ENCODE measurements at places on chromosomes 1 and 21. TPM values are rescaled to one million over a fixed set of nuclear protein-coding genes. Genes with fewer than 3 reads are reported as not detected.

- H3K4me1 ChIP-seq, result peaks cover 10% of the 10 kb centered on the region
- H3K36me3 ChIP-seq, result peaks cover 4% of the 10 kb centered on the region
- no peak overlapping the region for H3K27ac ChIP-seq
- H3K27me3 ChIP-seq, result peaks cover 33% of the 10 kb centered on the region
Observed at GRCh38 chr1:71037829-71038620, 9.6 kb downstream of the PTGER3 start.

GRCh38 chr1:232744847-232745246 is 60.4 kb upstream of the MAP10 start:
- H3K36me3 ChIP-seq, result peaks cover 11% of the 10 kb centered on the region
- H3K4me3 ChIP-seq, result no peak overlapping the region
- no peak overlapping the region for H3K27ac ChIP-seq

- peaks cover 48% of the 10 kb centered on the region for H3K4me1 ChIP-seq
- DNase-seq, result no peak
- no peaks in the 10 kb centered on the region for H3K27me3 ChIP-seq
- peak overlapping the region; percentile 10 for H3K4me3 ChIP-seq
- H3K36me3 ChIP-seq, result peaks cover 6% of the 10 kb centered on the region
- H3K27ac ChIP-seq, result peak overlapping the region; percentile 98
Observed at GRCh38 chr1:210597555-210598134, 268.9 kb downstream of the HHAT start.

GRCh38 chr1:11541236-11541635 is 62.3 kb downstream of the DISP3 start:
- peaks cover 53% of the 10 kb centered on the region for H3K27me3 ChIP-seq
- H3K4me1 ChIP-seq, result no peaks in the 10 kb centered on the region

DNA sequence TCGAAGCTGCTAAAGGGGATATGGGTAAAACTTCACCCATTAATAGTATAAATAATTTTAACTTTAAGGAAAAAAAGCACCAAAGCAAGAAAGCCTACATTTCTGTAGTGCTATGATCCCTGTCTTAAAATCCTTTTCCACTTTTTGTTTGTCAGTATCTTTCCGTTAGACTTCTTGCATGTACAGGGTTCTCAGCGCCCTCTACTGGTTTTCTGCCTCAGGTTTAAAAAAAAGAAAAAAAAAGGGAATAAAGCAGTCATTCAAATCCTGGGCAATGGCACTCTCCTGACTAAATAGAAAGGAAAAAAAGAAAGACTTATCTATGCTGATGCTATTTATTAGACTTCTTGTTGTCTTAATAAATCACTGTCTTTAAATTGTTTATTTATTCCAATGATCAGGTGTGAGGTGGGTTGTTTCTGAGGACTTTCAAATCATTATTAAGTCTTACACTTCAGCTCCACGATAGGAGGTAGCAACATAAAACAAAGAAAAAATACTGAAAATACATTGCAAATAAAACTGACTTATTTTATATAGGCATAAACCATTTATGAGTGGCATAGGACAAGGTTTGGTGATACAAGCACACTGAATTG is 475.4 kb upstream of the NR5A2 start:
- H3K4me3 ChIP-seq, result no peak overlapping the region
- DNase-seq, result no peak
- H3K27ac ChIP-seq, result no peak overlapping the region

DNA sequence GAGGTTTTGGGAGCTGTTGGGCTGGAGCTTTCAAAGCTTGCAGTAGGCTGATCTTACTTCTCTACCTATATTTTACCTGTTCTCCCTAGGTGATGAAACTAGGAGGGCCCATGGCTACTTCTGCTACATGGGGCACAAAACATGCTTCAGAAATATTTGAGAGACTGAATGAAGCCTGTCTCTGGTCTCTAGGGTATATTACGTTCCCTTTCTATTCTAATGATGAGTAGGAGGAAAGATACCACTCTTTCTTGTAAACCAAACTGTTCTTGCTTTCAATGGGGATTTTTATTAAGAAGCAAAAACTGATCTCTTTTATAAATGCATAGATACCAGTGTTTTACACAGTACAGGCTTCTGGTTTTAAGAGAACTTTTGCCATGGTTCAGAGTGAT is 103.1 kb downstream of the GALNT2 start:
- H3K4me3 ChIP-seq, result no peak overlapping the region
- no peak for DNase-seq
- H3K4me1 ChIP-seq, result peaks cover 83% of the 10 kb centered on the region
- H3K27me3 ChIP-seq, result no peaks in the 10 kb centered on the region

DNA sequence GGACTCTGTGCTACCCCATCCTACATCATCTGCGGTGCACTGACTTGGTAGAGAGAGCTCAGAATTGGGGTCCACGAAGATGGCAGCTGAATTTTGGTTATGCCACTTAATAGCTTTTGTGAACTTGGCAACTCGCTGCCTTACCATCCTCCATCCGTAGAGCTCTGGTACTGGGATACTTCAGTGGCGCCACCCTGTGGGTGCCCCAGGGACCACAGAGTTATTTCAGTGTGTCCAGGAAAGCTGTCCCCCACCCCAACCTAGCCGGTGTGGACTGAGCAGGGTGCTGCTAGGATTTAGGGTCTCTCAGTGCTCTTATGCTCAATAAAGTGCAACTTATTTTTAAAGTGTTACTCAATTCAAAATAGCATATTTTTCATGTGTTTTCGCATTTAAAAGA is 9.0 kb upstream of the USF1 start:
- H3K36me3 ChIP-seq, result no peaks in the 10 kb centered on the region
- H3K4me3 ChIP-seq, result no peak overlapping the region
- DNase-seq, result no peak
- H3K27ac ChIP-seq, result no peak overlapping the region
- H3K4me1 ChIP-seq, result no peaks in the 10 kb centered on the region

DNA sequence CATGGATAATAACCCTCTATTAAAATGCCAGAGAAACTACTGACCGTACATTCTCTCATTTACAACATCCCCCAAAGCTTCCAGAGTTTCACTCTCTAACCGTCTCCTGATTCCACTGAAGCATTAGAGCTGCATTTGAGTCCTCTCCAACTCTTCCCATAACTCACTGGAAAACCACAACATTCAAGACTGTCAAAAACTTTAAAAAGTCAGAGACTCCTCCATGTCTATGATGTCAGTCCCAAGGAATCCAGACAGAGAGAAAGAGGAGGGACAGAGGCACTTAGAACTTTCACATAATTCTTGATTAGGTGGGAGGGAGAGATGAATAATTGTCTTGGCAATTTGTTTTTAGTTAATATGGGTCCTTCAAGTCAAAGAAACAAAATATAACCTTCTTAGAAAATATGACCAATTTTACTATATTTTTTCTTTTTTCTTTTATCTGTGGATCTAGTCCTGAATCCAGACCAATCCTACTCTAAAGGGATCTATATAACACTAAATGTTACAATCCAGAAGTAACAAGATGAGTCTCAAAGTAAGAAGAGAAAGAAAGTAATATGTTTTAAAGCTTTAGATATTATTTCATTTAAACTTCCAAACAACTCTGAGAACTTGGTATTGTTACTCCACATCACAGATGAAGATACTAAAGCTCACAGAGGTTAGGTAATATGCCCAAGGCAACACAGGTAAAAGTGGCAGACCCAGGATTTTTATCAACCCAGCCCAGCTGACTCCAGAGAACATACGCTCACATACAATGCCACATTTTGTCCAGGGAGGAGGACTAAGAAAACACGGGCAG is 23.8 kb downstream of the OTUD7B start:
- peak overlapping the region; percentile 46 for H3K4me3 ChIP-seq
- peaks cover 38% of the 10 kb centered on the region for H3K4me1 ChIP-seq
- H3K27me3 ChIP-seq, result no peaks in the 10 kb centered on the region
- no peak for DNase-seq

GRCh38 chr1:56472860-56473259 is 106.5 kb downstream of the PLPP3 start:
- H3K27me3 ChIP-seq, result peaks cover 4% of the 10 kb centered on the region
- DNase-seq, result no peak
- no peak overlapping the region for H3K27ac ChIP-seq
- H3K4me3 ChIP-seq, result no peak overlapping the region

DNA sequence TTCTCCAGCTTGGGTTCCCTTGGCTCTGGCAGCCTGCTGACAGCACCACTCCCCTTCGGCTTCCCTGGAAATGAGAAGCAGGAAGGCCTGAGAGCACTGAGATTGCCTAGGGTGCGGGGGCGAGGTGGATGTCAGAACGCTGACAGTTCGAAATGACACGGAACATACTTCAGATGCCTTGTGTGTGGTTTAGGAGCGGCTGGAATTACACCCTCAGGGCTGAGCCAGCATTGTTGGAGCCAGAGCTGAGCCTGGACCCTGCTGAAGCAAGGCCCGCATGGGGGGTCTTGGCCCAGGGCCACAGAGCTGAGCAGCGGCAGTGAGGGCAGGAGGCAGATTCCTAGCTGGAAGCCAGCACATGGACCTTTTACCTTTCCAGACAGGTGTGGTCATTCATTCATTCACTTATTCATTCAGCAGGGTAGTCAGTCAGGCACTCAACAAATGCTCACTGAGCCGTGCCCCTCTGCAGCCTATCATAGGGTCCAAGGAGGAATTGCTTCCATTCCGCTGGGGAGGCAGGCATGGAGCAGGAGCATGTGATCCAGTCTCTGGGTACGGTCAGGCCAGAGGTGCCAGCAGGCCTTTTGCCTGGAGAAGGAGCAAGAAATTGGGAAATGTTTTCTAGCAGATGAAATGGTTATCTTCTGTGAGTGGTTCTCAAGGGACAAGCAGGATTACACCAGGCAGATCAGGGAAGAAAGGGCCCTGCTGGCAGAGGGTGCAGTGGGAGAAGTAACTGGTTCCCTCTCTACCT is 6.6 kb upstream of the FOXE3 start:
- H3K27ac ChIP-seq, result peak overlapping the region; percentile 83
- H3K36me3 ChIP-seq, result no peaks in the 10 kb centered on the region
- H3K4me3 ChIP-seq, result no peak overlapping the region
- DNase-seq, result no peak
- H3K4me1 ChIP-seq, result peaks cover 48% of the 10 kb centered on the region

GRCh38 chr1:236877661-236878060 is 82.6 kb downstream of the MTR start:
- no peak overlapping the region for H3K27ac ChIP-seq
- DNase-seq, result no peak
- H3K4me1 ChIP-seq, result no peaks in the 10 kb centered on the region
- no peak overlapping the region for H3K4me3 ChIP-seq
- peaks cover 20% of the 10 kb centered on the region for H3K36me3 ChIP-seq

GRCh38 chr1:67317803-67318202 is 10.1 kb downstream of the IL12RB2 start:
- DNase-seq, result no peak
- H3K27ac ChIP-seq, result no peak overlapping the region
- H3K27me3 ChIP-seq, result peaks cover 7% of the 10 kb centered on the region

- no peak overlapping the region for H3K27ac ChIP-seq
- H3K4me1 ChIP-seq, result no peaks in the 10 kb centered on the region
- H3K36me3 ChIP-seq, result no peaks in the 10 kb centered on the region
- no peak overlapping the region for H3K4me3 ChIP-seq
- DNase-seq, result no peak
Observed at GRCh38 chr1:89540406-89540970, 15.9 kb downstream of the LRRC8B start.

GRCh38 chr1:220137019-220137786 is 43.3 kb downstream of the IARS2 start:
- peaks cover 8% of the 10 kb centered on the region for H3K4me1 ChIP-seq
- no peak for DNase-seq
- peaks cover 35% of the 10 kb centered on the region for H3K36me3 ChIP-seq
- H3K27ac ChIP-seq, result no peak overlapping the region
- no peak overlapping the region for H3K4me3 ChIP-seq

DNA sequence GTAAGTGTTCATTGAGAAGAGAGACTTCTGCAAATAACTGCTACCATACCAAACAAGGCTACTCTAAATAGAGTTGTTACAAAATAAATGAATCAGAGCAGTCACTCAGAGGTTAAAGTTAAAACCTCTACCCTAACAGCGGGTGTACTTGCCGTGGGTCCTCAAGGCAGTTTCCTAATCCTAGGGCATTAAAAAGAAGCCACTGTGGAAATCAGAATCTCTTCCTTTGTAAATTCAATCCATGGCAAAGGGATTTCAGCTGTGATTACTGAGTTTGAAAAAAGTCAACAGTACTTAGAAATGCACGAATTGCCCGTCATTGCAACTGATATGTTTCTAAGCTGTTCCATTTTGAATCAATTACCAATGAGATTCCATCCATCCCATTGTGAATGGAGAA is 13.5 kb downstream of the TBX15 start:
- H3K4me3 ChIP-seq, result no peak overlapping the region
- H3K4me1 ChIP-seq, result peaks cover 72% of the 10 kb centered on the region
- H3K36me3 ChIP-seq, result peaks cover 8% of the 10 kb centered on the region
- peaks cover 3% of the 10 kb centered on the region for H3K27me3 ChIP-seq
- H3K27ac ChIP-seq, result no peak overlapping the region

- no peak overlapping the region for H3K4me3 ChIP-seq
- H3K27me3 ChIP-seq, result no peaks in the 10 kb centered on the region
- H3K27ac ChIP-seq, result no peak overlapping the region
- no peak for DNase-seq
Observed at GRCh38 chr1:230379928-230380327, 46.2 kb downstream of the PGBD5 start.

DNA sequence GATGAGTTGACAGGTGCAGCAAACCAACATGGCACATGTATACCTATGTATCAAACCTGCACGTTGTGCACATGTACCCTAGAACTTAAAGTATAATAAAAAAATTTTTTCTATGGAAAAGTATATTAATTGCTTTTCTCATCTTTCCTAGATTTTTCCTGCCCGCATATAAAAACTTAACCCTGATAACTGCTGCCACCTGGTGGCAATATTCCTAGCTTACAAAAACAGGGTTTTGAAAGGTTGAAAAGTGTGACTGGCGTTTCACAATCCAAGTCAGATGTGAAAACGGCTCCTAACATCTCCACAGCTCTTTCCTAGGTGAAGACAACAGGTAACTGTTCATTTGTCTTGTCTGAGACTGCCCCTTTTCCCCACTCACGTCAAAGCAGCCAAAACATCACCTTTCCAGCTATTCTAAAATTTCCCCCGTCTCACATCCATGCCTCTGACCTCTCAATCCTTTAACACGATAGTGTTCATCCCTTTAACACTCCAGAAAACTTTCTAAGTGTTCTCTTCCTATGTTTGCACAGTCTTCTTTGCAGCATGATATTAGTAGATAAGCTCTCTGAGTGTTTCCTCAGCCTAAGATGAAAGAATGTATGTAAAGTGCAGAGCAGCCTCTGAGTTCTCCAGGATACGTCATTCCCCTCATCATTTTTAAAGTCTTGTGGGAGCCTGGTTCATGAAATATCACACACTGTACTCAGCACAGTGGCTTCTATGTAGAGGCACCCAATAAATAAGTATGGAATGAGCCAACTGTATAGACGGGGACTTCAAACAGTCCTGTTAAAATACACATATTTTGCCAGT is 27.5 kb downstream of the OVGP1 start:
- H3K4me3 ChIP-seq, result no peak overlapping the region
- no peak for DNase-seq
- H3K27ac ChIP-seq, result no peak overlapping the region
- no peaks in the 10 kb centered on the region for H3K36me3 ChIP-seq

The ADGRL4 gene
- 4.9 TPM for total RNA-seq

The HES5 gene
- not detected for total RNA-seq

The C1orf56 gene
- 2.8 TPM for total RNA-seq

The CLCA1 gene
- total RNA-seq, result not detected

The TMEM125 gene
- not detected for total RNA-seq

The VWA5B1 gene
- not detected for total RNA-seq

The SYT14 gene
- total RNA-seq, result 1.0 TPM

The LRRC8C gene
- total RNA-seq, result 2.3 TPM

The RORC gene
- total RNA-seq, result not detected

The DNM3 gene
- 23.7 TPM for total RNA-seq
